ENCODE measurements at places on chromosomes 6 and 20. TPM values are rescaled to one million over a fixed set of nuclear protein-coding genes. Genes with fewer than 3 reads are reported as not detected.

- DNase-seq: no peak
These were observed 159.8 kb downstream of the RCAN2 start for GRCh38 chr6:46331461-46331860.

- no peak for DNase-seq
These were observed 278.1 kb downstream of the FRK start for GRCh38 chr6:115782612-115783011.

GRCh38 chr20:33793011-33793931 lies 17.9 kb upstream of the CHMP4B start:
- no peak for DNase-seq

GRCh38 chr6:129908356-129908755 lies 47.2 kb upstream of the TMEM244 start:
- DNase-seq: no peak

DNA sequence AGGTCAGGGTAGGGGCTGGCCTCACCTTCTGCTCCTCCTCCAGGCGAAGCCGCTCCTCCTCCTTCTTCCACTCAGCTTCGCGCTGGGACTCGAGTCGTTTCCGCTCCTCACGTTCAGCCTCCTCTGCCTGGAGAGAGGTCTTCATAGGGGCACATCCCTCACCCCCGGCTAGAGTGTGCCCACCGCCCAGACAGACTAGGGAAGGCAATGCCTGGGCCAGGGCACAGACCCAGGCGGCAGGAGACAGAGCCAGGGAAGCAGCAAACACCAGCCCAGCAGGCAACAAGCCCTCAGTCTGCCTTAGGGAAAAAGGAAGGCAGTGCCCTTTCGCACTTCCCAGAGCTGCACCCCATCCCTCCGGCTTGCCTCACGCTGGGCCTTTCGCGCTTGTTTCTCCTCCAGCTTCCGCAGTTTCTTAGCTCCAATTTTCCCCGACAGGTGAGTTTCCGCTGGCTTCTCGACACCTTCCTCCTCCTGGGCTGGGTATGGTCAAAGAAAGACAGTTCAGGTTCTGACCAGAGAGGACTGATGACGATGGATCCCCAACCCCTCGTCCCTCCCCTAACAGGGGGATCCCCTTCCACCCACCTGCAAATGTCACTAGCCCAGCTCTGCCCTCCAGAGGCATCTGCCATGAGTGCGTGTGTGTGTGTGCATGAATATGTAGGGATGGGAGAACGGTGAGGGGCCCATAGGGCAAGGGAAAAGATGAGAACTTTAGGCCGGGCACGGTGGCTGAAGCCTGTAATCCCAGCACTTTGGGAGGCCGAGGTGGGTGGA lies 4.3 kb downstream of the DDRGK1 start:
- DNase-seq: no peak

GRCh38 chr6:26613689-26614683 lies 17.2 kb downstream of the ABT1 start:
- DNase-seq: no peak

- DNase-seq: no peak
These were observed 11.5 kb upstream of the BLOC1S5 start for GRCh38 chr6:8075704-8076103.

- DNase-seq: peak; percentile 35
These were observed 80.8 kb downstream of the RCAN2 start for GRCh38 chr6:46410334-46410953.

SSTR4 gene
- total RNA-seq: not detected
